GM23248 (cell line): ENCODE measurements at places on chromosomes 2 and 18. TPM values are rescaled to one million over a fixed set of nuclear protein-coding genes. Genes with fewer than 3 reads are reported as not detected.
A peak's percentile ranks its signal among the peaks of the same experiment; 100 is the strongest.

PID1 gene
- total RNA-seq, result 4.9 and 5.9 TPM in 2 replicates

CBLN2 gene
- total RNA-seq, result not detected in 2 replicates

SLC4A5 gene
- total RNA-seq, result 0.32 and 0.38 TPM in 2 replicates

DNA sequence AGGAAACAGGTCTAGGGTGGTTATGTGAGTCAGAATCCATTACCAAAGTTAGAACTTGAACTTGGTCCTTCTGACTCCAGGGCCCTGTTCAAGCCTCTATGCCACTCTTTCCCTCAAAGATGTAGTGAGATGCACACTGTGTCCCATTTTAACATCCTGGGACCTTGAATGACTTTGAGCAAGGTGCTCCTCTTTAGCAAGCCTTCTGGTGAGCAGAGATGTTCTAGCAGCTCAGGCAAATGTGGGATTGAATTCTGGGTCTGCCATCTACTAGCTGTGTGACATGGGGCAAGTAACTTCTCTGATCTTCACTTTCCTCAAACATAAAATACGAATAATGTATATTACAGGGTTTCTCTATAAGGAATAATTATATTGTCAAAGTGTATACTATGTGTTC, 294.0 kb upstream of the CXCR4 start:
- no peak for DNase-seq

DNA sequence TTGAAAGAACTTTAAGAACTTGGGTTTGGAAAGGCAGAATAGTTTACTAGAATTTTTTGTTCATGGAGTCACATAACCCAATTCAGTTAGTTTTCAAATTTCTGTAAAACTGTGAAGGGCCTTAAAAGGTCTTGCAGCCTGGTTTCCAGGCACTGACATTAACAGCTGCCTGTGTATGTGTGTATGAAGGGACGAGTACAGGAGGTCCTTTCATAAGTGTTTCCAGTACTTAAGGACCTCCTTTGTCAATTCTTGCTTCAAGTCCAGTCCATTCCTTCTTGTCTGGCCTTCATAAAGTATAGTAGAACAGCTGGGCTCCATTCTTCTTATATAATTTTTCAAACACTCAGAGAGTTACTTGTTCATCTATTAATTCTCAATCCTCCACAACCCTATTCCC, 136.5 kb downstream of the NR4A2 start:
- DNase-seq, result no peak

- DNase-seq, result no peak
Measured at GRCh38 chr2:20540587-20541293, 93.9 kb downstream of the RHOB start.

DNA sequence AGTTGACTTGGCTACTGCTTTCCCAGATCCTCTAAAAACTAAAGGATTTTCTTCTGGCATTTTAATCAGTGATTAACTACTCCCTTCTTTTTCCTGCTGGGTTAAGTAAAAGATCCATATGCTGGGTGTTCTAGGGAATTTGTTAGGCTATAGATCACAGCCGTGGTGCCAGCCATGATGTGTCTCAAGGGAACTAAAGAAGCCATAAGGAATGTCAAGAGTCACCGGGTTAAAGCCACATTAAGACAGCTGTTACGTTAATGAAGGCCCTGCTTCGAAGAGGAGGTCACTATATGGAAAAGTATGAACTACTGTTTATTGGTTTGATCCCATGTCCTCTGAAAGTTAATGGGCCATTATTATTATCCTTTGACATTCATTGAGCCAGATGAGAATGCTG, 70.7 kb downstream of the PAX3 start:
- DNase-seq, result no peak

- DNase-seq, result peak; percentile 18
Measured at GRCh38 chr18:58532298-58532697, 96.6 kb downstream of the ALPK2 start.

DNA sequence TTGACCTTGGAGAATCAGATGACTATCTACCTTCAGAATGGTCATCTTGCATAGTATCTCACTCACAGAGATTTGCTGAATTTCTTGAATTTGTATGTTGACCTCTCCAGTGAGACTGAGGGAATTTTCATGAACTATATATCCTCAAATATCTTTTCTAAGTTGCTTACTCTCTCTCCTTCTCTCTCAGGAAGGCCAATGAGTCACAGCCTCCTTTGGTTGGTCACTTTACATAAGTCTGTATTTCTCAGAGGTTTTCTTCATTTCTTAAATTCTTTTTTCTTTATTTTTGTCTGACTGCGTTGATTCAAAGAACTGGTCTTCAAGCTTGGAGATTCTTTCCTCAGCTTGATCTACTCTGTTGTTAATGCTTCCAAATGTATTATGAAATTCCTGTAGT, 51.7 kb downstream of the VIT start:
- DNase-seq, result peak; percentile 50

GRCh38 chr2:134926231-134926931, 7.8 kb downstream of the CCNT2 start:
- peak; percentile 7 for DNase-seq

DNA sequence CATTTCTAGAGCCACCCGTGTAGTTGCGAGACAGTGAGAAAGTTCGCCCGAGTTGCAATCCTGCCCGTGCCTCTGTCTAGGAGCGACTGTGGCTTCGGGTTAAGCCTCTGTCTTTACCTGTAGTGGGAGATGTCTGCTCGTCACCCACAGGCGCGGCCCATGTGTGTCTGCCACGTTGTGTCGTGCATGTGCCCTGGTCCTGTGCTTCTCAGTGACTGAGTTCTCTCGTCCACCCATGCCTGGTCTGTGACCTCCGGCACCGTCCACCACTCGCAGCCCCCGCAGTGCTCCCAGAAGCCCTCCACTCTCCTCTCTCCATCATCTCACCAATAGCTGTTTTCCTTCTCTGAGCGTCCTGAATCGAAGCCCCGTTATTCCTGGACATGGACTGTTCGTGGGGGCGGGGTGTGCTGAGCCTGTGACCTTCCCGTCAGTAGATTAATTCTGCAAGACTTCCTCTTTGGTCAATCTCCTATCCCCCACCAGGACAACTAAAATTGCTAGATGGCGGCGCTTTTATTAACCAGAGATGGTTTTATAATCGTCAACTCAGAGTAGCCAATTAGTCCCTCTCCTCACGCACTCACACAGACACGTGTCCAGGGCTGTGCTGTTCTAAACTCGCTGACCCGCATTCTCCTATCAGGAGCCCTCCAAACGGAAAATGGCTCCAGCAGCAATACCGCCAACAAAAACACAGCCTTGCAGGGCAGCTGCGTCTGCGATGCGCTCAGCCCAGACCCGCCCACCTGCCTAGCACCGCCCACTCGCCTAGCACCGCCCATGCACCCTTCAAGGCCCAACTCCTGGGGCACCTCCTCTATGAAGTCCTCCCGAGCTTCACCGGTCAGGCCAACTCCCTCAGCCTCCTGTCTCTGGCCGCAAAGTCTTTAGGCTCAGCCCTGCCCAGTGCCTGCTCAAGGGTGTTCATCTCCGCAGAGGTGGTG, 119.4 kb downstream of the TWIST2 start:
- DNase-seq, result no peak

- DNase-seq, result no peak
Measured at GRCh38 chr2:105738658-105739241, 6.0 kb upstream of the NCK2 start.

DNA sequence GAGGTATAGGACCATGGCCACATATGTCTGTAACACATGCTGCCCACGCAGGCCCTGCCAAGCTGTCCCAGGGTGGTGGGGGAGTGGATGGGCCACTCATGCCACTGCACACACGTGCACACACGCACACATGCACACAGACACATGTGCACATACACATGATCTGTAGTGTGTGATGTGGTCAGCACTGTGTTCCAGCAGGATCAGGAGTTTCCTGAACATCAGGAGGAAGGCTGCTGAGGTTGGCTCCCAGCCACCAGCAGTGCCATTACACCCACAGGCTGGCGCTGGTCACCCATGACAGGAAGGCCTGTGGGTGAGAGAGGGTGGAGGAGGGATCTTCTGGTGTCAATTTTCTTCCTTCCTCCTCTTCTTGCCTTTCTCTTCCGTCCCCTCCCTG, 44.7 kb downstream of the POMC start:
- DNase-seq, result no peak

GRCh38 chr18:39945076-39945475, 2010.0 kb upstream of the PIK3C3 start:
- DNase-seq, result no peak
